ENCODE measurements at places on chromosomes 13 and 19.
A peak's percentile ranks its signal among the peaks of the same experiment; 100 is the strongest.

DNA sequence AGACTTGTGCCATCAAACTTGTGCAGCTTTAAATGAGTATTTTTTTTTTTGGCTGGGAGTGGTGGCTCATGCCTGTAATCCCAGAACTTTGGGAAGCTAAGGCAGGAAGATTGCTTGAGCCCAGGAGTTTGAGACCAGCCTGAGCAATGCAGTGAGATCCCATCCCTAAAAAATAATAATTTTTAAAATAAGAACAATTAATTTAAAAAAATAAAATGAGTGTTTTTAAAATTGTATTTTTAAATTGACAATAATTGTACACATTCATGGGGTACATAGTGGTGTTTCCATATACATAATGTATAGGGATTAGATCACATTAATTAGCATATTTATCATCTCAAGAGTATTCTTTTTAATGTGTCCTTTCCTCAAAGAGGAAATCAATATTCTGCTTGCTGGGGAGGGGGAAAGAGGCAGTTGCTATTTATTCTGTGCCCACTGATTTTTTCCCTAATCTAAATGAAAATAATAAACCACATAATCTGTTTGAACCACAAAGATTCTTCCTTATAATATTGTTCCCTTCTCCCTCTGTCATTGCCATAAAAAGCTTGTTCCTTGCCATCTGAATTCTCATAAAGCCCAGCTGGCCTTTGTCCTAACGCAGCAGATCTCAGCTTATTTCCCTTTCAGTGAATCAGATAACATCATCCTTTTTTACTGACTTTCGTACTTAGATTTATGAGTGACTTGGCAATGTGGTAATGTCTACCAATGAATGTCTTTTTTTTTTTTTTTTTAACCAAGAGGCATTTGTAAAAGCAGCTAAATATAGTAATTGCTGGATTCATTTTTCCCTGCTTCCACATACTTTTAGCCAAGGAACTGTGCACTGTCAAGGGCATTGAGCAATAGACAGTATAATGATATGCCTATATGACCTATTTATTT, 81.8 kb upstream of the RUBCNL start:
- no peak for DNase-seq

DNA sequence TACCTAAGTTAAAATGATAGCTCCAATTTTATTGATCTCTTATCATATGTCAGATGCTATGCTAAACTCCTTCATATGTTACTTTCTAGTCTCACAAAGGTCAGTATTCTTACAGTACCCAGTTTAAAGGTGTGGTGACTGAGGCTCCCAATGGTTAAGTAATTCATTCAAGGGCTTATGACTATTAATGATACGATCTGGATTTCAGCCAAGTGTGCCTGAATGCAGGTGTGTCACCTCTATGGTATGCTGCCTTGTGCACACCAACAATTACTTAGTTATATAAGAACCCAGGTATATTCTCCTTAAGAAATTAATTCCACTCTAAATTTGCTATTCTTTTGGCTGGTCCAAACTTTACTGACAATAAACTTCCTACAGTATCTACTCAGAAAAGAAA, 84.6 kb upstream of the TRPC4 start:
- peak; percentile 12 for DNase-seq

- no peak for DNase-seq
These were observed 43.4 kb upstream of the MAP3K10 start for GRCh38 chr19:40147693-40148347.

DNA sequence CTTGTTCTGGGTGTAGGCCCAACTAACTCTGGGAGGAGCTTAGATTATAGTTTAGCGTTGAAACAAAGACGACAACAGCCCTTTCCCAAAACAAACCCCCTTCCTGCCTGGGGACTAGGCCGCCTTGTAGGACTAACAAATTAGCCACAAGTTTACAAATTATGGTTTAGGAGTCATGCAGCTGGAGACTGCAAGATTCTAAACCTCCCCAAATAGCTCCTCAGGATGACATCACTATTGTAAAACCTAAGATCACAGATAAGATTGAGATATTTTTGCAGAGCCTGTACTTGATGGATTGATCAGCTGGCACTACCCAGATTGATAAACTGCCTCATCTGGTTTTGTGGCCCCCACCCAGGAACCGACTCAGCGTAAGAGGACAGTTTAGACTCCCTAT, 2.3 kb upstream of the SLC25A15 start:
- no peak for DNase-seq

- no peak for DNase-seq
These were observed 20.3 kb downstream of the SMIM24 start for GRCh38 chr19:3459965-3460582.

DNA sequence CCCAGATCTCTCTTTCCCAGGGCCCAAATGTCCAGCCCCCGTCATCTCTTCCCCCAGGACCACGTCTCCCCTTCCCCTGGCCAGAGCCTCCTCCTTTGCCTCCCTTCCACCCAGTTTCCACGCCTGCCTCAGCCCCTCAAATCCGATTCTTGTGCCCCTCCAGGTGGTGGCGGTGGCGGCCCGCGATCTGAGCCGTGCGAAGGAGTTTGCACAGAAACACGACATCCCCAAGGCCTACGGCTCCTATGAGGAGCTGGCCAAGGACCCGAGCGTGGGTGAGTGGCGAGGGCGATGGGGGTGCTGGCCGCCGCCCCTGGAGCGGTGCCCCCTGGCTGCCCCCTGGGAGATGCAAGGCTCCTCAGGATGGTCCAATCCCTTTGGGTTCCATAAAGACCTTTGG, 1.3 kb downstream of the DHDH start:
- no peak for DNase-seq

DNA sequence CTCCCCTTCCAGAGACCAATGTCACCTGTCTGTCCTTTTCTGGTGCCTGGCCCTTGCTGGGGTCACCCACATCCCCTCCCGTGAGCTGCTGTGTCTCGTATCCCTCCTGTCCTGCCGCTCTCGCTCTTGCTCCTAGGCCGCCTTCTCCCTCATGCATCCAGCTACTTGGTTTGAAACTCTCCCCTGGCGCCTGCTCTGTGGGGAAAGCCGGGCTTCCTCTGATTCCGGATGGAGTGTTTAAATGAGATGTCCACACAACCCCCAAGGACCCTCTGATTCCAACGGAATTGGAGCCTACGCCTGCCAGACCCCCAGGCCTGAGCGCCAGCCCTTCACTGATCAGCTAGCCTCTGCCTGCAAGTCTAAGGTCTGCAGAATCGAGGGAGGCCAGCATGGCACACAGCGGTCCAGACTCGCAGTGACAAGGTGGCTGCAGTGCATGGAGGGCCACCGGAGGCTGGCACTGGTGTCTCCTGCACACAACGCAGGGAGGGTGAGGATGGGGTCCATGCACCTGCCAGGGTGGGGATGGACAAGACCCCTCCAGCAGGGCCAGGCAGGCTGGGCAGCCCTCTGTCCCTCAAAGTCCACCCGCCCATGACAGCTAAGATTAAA, 47.2 kb downstream of the RFX2 start:
- DNase-seq, result no peak

GRCh38 chr13:36323408-36323807, 22.8 kb downstream of the SPART start:
- DNase-seq, result no peak

GRCh38 chr19:54470991-54471782, 1.9 kb downstream of the CDC42EP5 start:
- no peak for DNase-seq

GRCh38 chr19:40348961-40349507, 539 bp downstream of the PLD3 start:
- peak; percentile 55 for DNase-seq

DNA sequence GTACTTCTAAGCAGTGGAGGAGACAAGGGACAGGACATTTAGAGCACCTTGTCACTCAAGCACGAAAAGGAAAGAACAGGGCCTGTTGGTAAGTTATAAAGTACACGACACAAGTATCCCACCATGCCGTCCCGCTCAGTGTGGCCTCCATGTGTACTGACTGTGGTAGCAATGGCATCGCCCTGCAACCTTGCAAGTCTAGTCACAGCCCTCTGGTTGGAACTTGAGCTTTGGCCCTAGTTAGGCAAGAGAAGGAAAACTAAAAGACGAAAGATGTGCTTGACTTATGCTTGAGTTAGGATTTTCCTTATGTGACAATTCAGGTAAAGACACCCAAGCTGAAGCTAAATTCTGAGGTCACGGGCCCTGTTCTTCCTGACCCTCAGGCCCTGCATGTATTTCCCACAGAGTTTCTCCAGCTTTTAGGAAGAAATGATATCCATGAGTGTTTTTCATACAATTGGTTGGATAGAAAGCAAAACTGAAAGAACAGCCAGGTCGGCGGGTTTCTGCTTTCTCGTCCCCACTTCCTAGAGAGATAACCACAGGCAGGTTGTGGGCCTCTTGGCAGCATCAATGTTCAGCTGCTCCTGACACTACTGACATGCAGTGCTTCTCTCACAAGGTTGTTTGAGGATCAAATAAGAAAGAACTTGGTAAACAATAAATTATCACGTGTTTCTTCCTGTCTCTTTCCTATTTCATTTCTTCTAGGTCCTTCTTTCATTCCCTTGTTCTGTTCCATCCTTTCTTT, 216.2 kb downstream of the IRS2 start:
- no peak for DNase-seq

GRCh38 chr13:103965506-103966243, 899.5 kb upstream of the SLC10A2 start:
- no peak for DNase-seq

GRCh38 chr13:90564096-90564495, 783.4 kb upstream of the MIR17HG start:
- DNase-seq, result no peak

GRCh38 chr19:56142897-56143434, 1.9 kb downstream of the ZNF444 start:
- no peak for DNase-seq

DNA sequence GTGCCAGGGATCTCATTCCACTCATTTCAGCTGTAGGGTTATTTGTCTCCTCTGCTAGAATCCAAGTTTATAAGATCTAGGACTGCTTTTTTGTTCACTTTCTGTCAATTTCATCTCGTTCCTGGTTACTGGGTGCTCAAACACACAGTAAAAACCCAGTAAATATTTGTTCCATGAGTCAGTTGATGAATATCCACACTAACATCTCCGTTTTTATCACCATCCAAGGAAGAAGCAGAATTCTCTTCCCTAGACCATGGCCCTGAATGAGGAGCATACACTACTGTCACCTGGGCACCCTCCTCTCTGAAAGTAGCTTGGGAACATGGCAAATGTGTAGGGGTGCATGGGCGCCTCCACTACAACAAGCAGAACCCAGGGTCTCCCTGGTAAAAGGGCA, 390.8 kb downstream of the FOXO1 start:
- DNase-seq, result no peak

- DNase-seq, result peak; percentile 82
These were observed 31.9 kb upstream of the FEM1A start for GRCh38 chr19:4759388-4760284.

Data from NCI-H748 treated with DMSO at 0.1 percent for 48 hours (cell line).